ENCODE measurements at places on chromosomes 4 and X.

- DNase-seq = no peak
These were observed 21.3 kb downstream of the ABCG2 start for GRCh38 chr4:88137112-88137511.

GRCh38 chr4:140726776-140727500, 29.2 kb downstream of the TBC1D9 start:
- no peak for DNase-seq

DNA sequence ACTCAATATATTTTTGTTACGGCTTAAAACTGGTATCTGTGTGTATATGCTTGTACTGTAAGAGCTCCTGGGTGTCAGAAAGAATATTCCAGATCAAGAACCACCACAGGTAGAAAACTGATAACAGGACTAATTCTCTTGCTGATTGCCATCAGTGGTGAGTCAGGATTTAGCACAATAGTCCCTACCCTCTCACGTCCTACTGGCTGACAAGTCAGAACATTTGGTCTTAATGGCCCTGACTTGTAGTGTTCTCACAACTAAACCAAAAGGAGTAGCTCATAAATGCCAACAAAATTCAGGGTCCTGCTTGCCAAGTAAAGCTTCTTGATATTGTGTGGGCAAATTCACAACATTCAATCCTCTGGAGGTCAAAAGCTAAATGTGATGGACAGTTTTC, 105.2 kb upstream of the MAB21L2 start:
- no peak for DNase-seq

DNA sequence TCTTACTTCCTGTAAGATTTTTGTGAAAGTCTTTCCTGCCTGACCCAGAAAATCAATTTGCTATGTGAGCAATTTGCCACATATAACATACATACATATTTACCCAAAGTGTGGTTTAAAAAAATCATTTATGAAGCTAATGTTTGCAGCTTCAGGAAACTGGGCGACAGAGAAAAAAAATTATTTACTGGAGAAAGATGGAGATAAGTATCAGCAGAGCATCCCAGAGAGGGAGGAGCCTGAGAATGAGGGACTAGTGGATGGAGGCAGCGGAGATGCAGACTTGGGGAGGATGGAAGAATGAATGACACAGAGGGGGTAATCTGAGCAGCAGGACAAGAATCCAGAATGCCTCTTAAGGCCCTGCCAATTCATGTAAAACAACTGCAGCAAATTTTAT, 975 bp upstream of the GYPA start:
- DNase-seq = no peak

GRCh38 chr4:792626-793092, 33.3 kb downstream of the CPLX1 start:
- DNase-seq = no peak

- no peak for DNase-seq
These were observed 49.6 kb downstream of the UGT2A2 start for GRCh38 chr4:69589884-69590283.
